ENCODE measurements at places on chromosomes 3 and 15. TPM values are rescaled to one million over a fixed set of nuclear protein-coding genes. Genes with fewer than 3 reads are reported as not detected.

Gene GOLGA8R
- 1.8 TPM for total RNA-seq

Gene ADGRG7
- not detected for total RNA-seq

Gene WNT5A
- 15.6 TPM for total RNA-seq

Gene PGBD4
- 1.3 TPM for total RNA-seq

Gene SERINC4
- total RNA-seq, result not detected

GRCh38 chr3:111571907-111572460 is 23.2 kb downstream of the ZBED2 start:
- DNase-seq, result no peak

- DNase-seq, result no peak
These were observed 47.0 kb downstream of the TCF12 start for GRCh38 chr15:56965231-56966013.

GRCh38 chr3:180176059-180176458 is 139.3 kb upstream of the PEX5L start:
- no peak for DNase-seq

- no peak for DNase-seq
These were observed 48.0 kb upstream of the C15orf61 start for GRCh38 chr15:67472957-67473356.

GRCh38 chr3:141050576-141051442 is at the start of gene SPSB4:
TSS of gene SPSB4 (plus strand) at chr3:141051347. CDS start at chr3:141066105, 14,758 bp downstream.
- DNase-seq, result peak; percentile 66

- DNase-seq, result no peak
These were observed 44.0 kb upstream of the ETV5 start for GRCh38 chr3:186152889-186153292.
